ENCODE measurements at places on chromosomes 1 and 21.
A peak's percentile ranks its signal among the peaks of the same experiment; 100 is the strongest.

DNA sequence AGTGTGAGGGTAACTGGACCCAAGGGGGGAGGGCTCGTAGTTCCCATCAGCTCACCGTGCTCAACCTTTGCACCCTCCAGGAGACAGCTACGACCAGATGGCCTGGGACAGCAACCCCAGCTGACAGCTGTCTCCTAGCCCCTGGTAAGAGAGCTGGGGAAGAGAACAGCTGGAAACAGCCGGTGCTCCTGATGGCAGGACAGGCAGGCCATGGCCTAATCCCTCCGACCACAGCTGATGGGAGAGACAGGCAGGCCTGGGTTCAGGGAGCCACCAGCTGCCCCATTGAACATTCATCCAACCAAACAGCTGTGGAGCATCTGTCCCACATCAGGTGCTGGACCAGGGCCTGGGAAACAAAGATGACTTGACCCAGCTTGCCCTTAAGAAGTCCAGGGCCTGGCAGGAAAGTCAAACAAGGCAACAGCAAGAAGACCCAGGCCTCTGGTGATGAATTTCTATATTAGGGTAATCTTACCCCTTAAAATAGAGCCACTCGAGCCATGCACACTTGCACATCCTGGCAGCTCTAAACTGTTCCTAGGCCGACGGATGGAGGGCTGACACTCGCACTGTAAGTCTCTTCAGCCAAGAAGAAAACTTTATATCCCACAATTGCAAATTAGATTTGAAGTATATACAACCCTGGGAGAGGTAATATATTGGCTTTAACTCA is 12.2 kb downstream of the OLFML2B start:
- DNase-seq = no peak

DNA sequence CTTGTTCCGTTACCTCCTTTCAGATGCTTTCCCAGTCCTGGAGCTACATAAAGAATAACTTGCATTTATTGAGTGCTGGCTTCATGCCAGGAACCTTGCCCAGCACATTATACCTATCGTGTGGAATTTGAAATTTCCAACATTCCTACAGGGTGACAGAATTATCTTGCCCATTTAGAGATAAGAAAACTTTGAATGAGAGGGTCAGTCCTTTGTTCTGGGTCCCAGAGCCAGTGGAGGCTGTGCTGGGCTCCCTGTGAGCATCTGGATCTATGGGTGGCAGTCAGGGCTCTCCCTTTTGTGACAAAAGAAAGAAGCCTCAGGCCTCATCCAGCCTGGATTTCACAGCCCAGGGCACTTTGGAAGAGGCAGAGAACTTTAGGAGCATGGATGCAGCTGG is 3.2 kb downstream of the GSTM4 start:
- DNase-seq = no peak

- no peak for DNase-seq
These were observed 5.2 kb upstream of the PKNOX1 start for GRCh38 chr21:42969193-42969600.

- DNase-seq = peak; percentile 64
These were observed 6.4 kb upstream of the C1orf159 start for GRCh38 chr1:1122078-1122811.

DNA sequence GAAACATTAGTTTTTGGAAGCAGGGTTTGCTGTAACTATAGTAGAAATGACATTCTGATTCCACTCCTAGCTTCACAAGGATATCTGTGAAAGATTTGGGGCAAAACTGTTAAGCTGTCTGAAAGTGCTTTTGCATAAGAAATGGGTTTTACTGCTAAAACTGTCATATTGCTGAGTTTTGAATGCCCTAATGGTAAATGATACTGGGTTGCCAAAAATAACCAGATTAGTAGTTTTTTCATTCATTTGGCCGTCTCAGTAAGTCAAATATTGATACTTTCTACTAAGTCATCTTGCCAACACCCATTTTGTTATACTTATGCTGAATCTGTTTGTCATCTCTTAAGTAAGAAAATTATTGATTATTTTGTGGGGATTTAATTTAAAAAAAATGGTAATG is 399 bp upstream of the PTPRC start:
- no peak for DNase-seq

DNA sequence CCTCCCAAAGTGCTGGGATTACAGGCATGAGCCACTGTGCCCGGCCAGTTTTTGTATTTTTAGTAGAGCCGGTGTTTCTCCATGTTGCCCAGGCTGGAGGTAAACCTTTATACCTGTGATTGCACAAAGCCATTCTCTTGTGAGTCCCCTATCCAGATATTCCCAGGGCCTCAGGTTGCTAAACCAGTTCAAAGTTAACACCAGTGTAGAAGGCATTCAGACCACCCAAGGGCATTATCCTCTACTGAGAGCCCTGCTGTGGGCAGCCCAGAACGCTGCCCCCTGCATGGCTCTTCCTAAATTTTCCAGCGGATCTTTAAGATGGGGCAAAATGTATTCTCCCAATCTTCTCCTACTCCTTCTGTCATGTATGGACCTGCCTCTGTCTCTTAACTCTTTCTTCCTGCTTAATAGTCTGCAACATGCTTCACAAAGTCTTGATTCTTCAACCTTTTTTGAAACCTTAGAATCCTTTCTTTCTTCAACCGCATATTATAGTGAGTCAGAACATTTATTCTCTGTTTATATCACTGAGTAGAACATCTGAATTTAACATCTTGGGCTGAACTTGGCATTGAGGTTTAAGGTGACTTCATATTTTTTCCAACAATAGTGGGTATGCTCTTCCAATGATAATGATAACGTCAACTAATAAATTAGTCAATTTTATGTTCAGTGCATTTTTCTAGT is 36.0 kb downstream of the UBE4B start:
- DNase-seq = no peak

DNA sequence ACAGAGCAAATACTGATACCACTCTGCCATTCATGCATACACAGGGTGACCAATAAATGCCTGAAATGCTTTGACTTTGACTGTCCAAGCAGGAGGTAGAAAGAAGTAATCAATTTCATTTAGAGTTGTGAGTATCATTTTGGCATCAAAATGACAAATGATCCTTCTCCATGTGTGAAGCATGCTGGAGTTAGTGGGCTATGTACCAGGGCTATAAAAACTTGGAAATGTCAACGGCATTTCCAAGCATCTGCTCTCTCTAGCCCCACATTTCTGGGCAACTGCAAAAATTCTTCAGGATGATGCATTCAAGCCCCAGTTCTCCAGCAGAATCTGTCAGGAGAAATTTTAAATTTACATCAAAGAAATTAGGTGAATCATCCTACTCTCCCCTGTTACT is 208.4 kb upstream of the PTBP2 start:
- DNase-seq = no peak

DNA sequence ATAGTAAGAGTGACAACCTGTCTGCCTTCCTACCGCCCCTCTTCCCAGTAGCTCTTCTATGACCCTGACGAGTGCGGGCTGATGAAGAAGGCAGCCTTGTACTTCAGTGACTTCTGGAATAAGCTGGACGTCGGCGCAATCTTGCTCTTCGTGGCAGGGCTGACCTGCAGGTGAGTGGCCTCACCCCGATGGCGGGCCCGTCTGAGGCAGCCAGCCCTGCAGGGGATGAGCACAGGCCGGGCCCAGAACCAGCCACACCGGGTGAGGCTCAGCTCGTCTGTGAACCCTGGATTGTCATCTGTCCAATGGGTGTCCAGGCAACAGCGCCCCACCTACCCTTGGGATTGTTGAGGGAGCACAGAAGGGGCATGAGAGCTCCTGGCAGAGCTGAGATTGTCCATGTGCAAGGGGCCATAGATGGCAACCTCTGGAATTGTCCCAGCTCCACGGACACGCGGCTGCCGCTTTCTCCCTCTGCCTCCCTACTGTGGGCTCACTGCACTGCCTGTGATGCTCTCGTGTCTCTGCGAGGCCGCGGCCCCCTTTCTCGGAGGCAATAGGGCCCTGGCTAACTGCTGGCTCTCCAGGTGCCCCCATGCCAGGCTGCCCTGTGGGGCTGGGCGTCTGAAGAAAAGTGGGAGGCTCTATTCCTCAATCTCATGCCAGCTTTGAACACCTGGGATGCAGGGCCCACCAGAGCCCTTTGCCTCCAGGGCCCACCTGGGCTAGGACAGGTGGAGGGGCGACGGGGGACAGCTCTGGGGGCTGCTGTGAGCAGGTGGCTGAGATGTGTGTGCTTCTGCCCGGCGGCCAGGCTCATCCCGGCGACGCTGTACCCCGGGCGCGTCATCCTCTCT is 50.0 kb upstream of the LRRC3 start:
- DNase-seq = no peak
